ENCODE measurements at places on chromosomes 16 and 17.
A peak's percentile ranks its signal among the peaks of the same experiment; 100 is the strongest.

GRCh38 chr17:6388416-6388815, 46.5 kb downstream of the AIPL1 start:
- DNase-seq: no peak

DNA sequence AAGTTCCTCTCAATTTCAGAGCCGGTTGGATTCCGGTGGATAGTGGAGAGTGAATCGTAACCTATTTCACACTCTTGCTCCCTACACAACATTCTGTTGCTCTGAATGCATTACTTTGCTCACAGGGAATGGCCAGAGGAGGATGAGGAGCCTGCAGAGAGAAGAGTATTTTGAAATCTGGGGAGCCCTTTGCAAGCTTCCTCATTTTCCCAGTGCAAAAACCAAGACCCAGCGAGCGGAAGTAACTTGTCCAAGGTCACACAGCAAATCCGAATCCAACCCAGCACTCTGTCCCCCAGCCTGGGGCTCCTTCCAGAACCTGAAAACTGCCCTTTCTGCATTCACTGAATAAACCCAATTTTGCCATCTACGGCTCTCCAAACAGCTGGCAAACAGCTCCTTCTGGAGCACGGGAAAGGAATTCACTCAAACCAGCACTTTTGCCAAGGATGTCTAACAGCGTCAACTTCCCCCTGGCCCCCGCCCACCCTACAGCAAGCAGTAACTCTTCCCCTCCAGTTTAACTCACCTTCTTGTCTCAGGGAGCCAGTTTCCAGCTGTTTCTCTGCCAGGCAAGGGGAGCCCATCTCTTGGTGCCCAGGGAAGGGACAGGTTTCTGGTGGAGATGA, 557 bp downstream of the KCNG4 start:
- no peak for DNase-seq

GRCh38 chr17:72822358-72823023, 270.0 kb downstream of the SLC39A11 start:
- DNase-seq: no peak

- DNase-seq: no peak
These were observed 29.3 kb downstream of the SREBF1 start for GRCh38 chr17:17807440-17807839.

- no peak for DNase-seq
These were observed 12.8 kb upstream of the ZFP90 start for GRCh38 chr16:68526143-68526781.

GRCh38 chr16:35249051-35249450, 1789.6 kb downstream of the TP53TG3F start:
- no peak for DNase-seq

DNA sequence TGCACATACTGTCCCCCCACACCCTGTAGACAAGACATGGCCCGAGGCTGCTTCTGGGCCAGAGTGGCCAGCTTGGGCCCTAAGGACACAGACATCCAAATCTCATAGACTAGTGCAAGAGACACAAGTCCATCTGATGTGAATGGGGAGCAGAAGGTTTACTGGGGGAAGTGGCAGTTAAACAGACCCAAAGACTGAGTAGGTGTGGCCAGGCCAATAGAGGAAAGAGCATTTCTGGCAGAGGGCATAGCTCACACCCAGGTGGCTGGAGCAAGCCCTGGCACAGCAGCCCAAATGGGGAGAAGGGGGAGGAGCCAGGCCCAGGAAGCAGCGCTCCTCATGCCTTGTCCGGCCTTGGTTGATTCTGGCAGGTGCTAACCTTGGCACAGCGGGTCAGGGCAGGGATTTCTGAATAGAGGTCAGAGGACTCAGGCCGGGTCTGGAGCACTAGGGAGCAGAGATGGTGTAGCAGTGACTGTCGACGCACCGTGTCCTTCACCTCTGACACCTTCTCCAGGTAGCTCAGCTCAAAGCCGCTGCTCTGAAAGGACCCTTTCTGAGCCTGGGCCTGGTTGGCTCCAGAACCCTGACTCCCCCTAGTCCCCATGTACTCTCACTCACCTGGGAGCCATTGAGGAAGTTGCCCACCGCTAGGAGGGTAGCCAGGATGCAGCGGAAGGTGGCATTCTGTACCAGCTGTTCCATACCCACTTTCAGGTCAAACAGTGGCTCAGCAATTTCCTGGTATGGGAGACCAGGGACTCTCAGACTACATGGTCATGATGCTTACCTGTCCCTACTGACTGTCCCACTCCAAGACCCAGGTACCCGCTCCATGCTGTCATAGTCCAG, 4.1 kb downstream of the TMEM208 start:
- DNase-seq: no peak

DNA sequence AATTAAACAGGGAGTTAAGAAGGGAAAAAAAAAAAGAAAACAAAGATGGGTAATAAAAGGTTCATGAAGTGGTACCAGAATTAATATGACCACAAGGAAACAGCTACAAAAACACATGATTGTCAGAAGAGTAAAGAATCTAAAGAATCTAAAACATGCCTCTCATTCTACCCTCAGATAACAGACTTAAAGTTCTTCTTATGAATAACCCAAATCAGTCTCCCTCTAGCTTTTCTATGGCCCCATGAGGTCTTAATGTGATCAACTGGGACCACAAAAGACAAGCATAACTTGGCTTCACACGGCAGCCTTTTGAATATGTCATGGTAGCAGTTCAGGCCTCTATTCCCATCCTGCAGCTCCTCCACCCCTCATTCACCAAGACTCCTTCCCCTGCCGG, 6.9 kb downstream of the MYH10 start:
- no peak for DNase-seq

GRCh38 chr17:19909139-19909538, 41.4 kb upstream of the ULK2 start:
- no peak for DNase-seq

- no peak for DNase-seq
These were observed 32.7 kb downstream of the ZNF750 start for GRCh38 chr17:82807101-82807500.

DNA sequence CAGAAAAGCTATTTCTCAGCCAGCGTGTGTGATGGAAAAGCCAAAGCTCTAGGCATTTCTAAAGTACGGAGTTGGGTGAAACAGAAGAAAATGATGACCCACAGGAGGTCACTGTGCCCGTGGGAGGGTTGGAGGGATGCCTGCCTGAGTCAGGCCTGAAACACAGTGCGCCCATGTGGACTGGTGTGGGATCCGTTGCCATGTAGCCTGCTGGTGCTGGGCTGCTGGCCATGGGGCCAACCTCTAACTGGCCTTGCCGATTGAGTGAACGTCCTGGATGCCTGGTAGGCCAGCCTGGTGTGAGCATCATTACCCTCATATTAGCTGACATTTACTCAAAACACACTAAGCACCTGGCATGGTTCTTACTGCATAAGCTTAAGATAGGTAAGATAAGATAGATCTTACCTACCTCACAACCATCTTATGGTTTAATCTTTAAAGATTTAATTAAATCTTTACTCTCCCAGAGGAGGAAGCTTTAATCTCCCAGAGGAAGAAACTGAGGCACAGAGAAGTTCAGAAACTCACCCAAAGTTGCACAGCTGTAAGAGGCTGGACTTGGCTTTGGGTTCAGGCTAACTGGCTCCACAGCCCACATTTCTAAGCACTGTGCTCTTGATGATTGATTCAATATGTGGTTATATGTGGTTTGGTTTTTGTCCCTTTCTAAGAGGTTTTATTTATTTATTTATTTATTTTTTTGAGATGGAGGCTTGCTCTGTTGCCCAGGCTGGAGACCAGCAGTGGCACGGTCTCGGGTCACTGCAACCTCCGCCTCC, 15.7 kb downstream of the MGAT5B start:
- DNase-seq: no peak

DNA sequence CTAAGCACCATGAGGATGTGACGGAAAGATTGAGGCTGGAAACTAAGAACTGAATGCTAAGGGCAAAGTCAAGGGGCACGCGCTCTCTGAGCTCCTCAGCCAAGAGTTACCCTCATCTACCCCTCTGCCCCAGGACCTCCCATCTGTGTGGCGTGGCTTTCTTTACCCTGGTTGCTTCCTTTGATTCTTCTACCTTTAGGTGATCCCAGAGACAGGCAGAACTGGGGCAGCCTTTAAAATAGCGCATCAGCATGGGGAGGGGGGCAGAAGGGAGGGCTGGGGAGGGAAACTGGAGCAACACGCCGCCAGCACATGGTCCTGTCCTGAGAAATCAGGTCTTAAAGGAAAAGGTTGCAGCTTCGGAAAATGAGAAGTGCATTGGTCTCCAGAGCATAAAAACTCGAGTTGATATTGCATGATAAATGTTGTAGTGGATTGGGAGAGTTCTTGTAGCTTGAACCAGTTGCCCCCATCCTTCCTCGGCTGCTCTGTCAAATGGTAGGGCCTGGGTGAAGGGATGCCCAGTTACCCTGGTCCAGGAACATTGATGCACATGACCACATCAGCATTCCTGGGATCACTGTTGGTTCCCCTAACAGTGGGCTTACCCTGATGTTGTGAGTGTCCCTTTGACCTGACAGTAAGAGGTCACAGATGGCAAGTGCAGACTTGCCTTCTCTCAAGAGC, 29.7 kb downstream of the LDHD start:
- no peak for DNase-seq

GRCh38 chr16:13453938-13454553, 465.9 kb upstream of the ERCC4 start:
- peak; percentile 3 for DNase-seq

GRCh38 chr16:57541754-57542435, 548 bp upstream of the ADGRG5 start:
- DNase-seq: no peak

DNA sequence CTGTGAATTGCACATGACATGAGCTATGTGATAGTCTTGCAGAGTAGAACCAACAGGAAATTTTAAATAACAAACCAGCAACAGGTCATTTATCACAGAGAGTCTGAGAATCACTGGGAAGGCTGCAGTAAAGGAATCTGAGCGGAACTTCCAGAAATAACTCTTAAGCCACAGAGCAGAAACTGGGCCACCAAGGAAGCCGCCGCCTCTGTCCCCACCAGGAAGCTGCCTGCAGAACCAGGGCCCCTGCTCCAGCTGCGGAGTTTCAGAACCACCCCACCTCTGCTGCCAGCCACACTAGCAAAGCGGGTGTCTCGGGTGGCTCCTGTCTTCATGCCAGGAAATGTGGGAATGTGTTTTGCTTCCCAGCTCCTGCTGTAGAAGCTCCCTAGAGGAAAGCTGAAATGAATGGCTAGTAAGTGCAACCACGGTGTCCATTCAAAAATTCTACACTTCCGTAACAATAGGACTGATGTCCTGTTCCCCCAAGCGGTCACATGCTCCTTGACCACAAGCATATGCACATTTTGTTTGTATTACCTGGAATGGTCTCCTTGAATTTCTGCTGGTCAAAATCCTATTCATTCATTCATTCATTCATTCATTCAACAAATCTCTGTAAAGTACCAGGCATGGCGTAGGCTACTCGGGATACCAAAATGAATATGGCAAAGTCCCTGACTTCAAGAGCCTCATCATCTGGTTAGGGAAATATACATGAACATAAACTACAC, 7.7 kb upstream of the ITPRIPL2 start:
- no peak for DNase-seq

DNA sequence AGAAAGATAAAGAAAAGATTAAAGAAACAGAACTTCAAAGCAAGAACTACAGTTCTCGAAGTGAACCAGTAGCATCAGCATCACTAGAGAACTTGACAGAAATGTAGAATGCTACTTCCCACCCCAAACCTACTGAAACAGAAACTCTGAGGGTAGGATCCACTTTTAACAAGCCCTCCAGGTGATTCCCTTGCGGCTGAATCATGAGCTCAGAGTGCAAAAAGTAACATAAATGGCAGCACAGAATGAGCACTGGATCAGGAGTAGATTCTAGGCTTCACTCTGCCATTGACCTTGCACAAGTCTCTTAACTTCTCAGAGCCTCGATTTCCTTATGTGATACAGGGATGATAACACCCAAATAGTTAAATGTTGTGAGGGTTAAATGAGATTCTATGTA, 5.8 kb downstream of the TOM1L2 start:
- no peak for DNase-seq

GRCh38 chr17:37318931-37319594, 56.7 kb upstream of the C17orf78 start:
- DNase-seq: no peak

DNA sequence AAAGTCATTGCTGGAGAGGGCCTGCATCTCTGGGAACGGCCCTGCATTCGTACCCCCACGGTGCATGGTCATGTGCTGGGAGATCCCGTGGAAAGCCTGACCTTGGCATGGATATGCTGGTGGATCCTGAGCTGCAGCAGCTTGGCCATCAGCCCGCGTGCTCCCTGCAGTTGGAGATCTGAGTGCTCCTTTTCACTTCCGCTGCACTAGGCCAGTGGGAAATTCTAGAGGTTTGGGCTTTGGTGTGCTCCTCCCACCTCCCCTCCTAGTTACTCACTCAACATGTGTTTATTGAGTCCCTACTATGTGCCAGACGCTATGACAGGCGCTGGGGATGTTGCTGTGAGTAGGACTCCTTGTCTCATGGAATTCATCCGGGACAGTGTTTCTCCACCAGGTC, 91.1 kb downstream of the RGS9 start:
- no peak for DNase-seq

DNA sequence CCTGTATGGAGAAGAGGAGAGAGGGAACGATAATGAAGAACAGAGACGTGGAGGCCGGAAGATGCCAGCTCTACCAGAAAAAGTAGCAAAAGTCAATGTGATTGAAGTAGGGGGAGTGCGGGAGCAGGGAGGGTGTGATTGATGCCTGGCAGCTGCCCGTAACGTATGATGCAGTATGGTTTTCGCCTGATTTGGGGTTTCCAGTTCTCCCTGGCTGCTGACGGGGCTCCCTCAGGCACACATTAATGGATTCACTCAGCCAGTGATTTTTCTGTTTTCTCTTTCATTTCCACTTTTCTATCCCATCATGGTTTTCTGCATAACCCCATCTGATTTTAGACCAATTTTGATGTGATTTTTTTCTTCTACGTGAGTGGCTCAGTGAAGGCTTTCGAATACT, 62.1 kb downstream of the PRKCA start:
- no peak for DNase-seq

- DNase-seq: no peak
These were observed 10.4 kb downstream of the ABR start for GRCh38 chr17:1169221-1169928.

GRCh38 chr17:49716668-49717364, 9.1 kb upstream of the SLC35B1 start:
- no peak for DNase-seq

DNA sequence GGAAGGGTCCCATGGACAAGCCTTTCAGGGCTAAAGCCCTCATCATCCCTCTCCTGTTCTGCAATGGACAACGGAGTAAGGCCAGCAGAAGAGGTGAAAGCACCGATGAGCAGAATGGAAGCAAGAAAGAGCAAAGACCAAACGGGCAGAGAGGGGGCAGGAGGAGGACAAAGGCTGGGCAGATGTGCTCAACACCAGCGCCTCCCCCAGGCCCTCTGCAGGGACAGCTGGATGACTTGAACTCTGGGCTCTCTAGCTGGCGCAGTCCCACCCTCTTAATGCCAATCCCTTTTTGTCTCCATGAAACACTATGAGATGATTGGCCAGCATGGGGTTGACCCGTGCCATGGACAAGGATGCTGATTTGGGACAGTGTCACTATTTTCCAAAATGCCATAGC, 22.0 kb downstream of the ACLY start:
- no peak for DNase-seq
